ENCODE measurements at places on chromosomes 4 and X.

- no peak for DNase-seq
Observed at GRCh38 chr4:145847764-145848163, 90.9 kb downstream of the ZNF827 start.

GRCh38 chrX:68868316-68868715 is 39.5 kb downstream of the EFNB1 start:
- DNase-seq, result no peak

DNA sequence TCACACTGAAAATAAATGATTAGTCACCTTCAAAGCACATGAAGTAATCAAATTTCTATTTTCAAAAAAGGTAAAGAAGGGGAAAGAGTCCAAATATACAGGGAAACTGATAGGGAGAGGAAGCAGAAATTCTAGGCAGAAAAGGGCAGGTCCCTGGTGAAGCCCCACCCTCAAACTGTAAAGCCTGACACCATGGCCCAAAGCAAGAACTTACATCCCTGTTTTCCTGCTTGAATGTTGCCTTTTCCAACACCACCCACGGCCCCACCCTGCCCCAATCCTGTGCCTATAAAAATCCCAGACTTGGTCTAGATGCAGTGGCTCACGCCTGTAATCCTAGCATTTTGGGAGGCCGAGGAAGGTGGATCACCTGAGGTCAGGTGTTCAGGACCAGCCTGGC is 361.8 kb downstream of the PPP3CA start:
- DNase-seq, result peak; percentile 39

DNA sequence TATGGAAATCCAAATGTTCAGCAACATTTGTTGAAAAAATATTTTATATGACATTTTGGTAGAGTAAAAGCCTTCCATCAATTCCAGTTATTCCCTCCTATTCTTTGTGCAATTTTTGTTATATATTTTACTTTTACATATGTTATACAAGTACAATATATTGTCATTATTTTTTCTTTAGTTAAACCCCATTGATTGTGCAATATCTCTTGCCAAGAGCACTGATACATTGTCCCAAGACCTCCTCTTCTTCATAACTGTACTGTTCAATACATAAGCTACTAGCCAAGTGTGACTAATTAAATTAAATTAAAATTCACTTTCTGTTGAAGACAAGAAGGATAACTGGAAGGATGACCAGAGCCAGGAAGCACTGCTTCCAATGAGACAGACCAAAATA is 527.5 kb downstream of the TMA16 start:
- DNase-seq, result no peak

- no peak for DNase-seq
Observed at GRCh38 chr4:85228264-85228663, 246.7 kb upstream of the ARHGAP24 start.

DNA sequence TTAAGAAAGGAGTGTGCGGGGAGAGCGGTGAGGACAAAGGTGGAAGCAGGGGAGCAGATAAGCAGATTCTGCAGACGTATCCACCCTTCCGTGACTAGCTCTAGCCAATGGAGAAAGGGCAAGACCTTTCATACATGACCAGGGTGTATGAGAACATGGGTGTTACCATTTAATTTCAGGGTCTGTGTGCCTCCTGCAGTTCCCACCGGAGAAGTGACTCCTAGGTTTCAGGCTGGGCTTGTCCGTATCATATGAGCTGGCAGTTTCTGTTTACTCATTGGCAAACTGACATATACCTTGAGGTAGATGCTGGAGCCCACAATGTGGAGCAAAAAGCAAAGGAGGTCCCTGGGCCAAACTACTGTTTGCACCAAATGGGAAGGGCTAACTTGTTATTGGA is 6.8 kb downstream of the RBM47 start:
- DNase-seq, result no peak

DNA sequence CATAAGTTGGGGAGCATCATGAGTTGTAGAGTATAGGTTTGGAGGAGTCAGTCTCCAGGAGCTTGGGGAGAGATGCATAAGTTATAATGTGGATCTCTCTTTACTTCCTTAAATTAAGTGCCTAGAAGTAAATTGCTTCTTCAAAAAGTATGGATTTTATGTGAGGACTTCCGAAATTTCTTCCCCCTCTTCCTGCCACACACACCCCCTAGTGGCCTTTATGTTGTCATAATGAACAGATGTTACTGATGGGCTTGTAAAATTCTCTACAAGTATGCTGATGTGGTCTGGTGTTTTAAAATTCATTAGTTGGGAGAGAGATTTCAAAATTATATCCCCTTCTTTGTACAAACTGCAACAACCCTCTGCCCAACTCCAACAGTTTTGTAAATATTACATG is 2.3 kb upstream of the METTL14 start:
- no peak for DNase-seq

GRCh38 chr4:74578329-74578728 is 133.4 kb downstream of the AREG start:
- no peak for DNase-seq

- DNase-seq, result peak; percentile 91
Observed at GRCh38 chr4:3387943-3388361, 53.8 kb upstream of the HGFAC start.

DNA sequence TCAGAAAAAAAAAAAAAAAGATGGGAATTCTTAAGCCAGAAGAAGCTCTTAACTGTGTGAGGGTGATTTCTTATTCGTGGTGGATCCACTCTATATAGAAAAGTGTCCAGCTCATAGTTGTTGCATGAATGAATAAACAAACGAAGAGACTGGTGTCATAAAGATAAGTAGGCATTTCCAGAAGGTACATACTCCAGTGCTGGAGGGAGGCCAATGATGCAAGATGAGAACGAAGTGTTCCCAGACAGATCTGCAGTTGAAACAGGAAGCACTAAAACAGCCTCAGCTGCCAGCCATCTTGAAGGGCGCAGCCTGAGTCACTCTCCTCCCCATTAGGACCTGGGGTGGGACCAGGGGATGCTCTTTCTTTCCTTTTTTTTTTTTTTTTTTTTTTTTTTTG is 47.4 kb upstream of the HOPX start:
- DNase-seq, result no peak

DNA sequence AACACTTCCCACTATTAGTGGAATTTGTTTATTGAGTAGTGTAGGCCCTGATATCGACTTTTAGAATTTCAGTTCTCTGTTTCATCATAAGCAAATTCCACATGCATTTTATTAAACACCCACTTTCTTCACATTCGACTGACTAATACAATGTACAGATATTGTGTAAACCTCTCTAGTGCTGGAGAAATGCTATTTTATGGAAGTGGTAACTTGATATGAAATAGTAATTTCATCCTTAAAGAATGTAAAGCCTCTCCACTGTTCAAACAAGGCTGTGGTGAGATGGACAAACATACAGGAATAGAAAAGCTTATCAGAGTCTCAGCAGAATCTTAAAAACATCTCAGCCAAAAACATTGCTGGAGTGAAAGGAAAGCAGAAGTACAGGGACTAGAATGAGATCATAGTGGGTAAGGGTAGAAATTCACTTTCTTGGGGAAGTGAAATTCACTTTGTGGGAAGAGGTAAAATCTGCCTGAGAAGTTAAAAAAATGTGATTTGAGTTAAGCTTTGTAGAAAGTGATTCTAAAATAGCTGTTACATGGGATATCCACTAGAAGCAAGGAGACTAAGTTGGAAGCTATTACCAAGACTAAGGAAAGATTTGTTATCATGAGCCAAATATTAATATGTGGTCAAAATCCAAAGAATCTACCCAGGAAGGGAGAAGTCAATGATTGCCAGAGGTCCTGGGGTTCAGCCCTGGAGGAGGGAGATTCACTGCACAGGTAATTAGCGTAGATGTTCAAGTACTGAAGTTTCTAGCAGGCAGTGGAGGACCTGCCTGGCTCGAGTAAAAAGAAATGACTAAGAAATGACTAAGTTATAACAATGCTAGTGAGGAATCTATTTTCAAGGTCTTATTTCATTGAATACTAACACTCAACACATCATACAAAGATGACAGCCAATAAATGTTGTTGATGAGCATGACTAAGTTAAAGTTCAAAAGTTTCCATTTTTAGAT is 398.3 kb upstream of the FAM47C start:
- no peak for DNase-seq

GRCh38 chr4:38610966-38611431 is 53.0 kb upstream of the KLF3 start:
- DNase-seq, result no peak

DNA sequence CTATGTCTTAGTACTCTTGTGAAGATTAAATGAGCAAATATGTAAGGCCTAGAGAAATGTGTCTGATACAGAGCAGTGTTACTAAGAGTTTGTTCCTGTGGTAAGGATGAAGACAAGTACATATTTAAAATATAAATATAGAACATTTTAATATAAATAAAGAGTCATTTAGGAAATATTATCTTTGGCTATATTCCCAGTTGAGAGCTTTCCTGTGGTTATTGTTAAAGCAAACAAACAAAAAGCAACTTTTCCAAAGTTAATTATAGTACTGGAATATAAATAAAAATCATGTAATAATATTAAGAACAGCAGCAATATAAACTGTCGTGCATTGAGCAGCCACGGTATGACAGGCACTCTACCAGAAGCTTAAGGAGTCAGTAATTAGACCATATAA is 472.5 kb downstream of the INPP4B start:
- DNase-seq, result no peak

GRCh38 chrX:132071254-132071653 is 48.2 kb downstream of the STK26 start:
- no peak for DNase-seq

DNA sequence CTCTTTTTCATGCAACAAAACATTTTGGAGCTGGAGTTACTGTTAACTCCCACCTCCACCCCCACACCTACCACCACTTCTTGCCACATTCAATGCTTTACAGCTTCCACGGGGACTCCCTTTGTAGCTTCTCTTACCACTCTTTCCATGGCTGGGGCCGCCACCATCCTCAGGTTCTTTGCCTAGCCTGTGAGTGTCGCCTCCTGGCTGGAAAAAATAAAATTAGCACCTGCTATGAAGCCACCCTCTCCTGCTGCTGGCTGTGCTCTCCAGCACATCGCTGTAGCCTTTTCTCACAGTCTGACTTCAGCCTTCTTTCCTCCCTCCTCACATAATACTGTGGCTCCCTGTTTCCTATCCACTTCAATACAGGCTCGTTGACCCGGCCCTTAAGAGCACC is 114.4 kb downstream of the FRAS1 start:
- DNase-seq, result no peak

- no peak for DNase-seq
Observed at GRCh38 chr4:2813446-2814405, 20.8 kb downstream of the SH3BP2 start.

GRCh38 chrX:44343412-44344141 is at the start of gene EFHC2:
Gene EFHC2, minus strand, starts transcription at chrX:44343672. Its CDS starts 84 bp downstream, at chrX:44343588.
- peak; percentile 88 for DNase-seq

DNA sequence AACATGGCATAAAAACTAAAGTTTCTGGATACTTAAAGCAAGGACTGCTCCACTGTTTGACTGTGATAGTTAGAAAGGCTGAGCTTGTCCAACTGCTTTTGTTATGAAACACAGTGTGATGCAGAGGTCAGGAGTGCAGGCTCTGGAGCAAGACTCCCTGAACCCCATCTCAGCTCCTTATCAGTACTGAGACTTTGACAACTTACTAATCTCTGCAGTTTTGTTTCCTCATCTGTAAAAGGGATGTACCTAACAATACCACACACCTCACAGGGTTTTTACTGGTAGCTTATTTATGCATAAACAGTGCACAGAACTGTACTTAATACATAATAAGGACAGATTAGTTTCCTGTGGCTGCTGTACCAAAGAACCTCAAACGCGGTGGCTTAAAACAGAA is 804.3 kb downstream of the FSTL5 start:
- no peak for DNase-seq

DNA sequence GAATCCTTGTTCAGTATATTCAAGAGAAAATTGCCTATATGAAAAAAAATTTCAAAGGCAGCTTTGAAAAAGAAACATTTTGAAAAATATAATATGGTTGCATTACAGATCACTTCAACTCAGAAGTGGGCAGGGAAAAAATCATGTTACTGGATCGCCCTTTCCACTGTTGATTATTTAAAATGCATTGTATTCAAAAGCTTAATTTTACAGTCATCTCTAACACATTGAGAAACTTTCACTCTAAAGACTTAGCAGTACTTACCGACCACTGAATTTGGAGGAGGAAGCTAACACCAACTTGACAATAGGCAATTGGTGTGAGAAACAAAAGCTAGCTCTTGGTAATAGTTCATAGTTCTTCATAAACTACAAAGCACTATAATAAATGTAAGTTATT is 101.9 kb downstream of the CEP135 start:
- no peak for DNase-seq

DNA sequence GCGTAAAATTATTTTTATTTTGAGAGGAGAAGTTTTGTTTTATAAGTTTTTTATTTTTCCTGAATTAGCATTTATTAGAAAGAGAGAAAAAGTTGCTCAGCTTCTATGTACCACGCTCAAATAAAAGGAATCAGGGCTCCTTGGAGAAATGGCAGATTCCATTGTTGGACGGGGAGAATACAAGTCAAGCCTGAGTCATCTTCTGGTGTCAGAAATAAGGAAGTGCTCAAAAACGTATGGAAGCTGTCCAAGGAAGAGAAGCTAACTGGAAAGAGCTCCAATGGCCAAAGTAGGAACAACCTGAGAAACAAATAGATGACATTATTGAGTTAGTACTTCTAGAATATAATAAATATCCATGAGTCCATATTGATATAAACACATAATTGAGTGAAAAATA is 89.3 kb upstream of the NEIL3 start:
- DNase-seq, result no peak

- DNase-seq, result peak; percentile 88
Observed at GRCh38 chrX:129932821-129933321, 26.9 kb downstream of the UTP14A start.

DNA sequence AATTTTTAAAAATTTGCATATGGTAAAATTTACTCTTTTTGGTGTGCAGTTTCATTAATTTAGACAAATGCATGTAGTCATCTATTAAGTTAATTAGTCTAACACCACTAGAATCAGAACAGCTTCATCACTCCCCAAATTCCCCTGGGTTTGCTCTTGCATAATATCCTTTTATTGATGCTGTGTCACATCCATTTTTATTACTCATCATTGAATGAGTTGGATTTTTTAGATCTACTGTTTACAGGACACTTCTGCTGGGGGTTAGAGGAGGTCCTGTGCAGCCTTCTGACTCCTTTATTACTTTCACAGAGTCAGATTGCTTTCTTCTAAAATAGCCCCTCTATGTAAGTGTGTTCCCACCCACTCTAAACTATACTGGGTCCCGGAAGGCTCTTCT is 65.9 kb downstream of the MTHFD2L start:
- no peak for DNase-seq

Measured in spleen (tissue), 13 donors.